ENCODE measurements at places on chromosomes 13 and 19.

GRCh38 chr13:113533161-113533840, 42.8 kb upstream of the DCUN1D2 start:
- DNase-seq = no peak

GRCh38 chr13:28229522-28230411, 91.4 kb downstream of the PAN3 start:
- no peak for DNase-seq

DNA sequence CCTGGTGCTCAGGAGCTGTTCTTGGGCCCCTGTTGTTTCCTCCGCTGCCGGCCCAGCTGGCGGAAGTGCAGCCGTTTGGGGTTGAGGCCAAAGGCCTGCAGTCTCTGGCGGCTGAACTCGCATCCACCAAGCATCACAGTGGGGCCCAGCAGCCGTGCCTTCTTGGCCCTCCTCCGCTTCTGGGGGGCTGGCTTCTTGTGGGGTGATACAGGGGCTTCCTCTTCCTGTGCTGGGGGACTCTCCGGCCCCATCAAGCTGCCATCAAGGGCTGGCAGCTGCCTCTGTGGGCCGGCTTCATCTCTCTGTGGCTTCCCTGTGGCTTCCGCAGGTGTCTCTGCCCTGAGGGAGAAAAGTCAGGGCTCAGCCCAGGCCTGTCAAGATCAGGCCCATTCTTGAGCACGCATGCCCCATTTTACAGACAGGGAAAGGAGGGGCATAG, 10.3 kb downstream of the ATG4D start:
- DNase-seq = peak; percentile 39

DNA sequence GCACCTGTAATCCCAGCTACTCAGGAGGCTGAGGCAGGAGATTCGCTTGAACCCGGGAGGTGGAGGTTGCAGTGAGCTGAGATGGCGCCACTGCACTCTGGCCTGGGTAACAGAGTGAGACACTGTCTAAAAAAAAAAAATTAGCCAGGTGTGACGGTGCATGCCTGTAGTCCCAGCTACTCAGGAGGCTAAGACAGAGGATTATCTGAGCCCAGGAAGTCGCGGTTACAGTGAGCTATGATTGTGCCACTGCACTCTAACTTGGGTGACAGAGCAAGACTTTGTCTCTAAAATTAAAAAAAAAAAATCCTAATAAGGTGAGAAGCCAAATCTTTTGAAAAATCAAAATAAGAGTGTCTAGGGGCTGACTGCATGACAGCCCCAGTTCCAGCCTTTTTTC, 9.7 kb upstream of the CEBPA start:
- no peak for DNase-seq

DNA sequence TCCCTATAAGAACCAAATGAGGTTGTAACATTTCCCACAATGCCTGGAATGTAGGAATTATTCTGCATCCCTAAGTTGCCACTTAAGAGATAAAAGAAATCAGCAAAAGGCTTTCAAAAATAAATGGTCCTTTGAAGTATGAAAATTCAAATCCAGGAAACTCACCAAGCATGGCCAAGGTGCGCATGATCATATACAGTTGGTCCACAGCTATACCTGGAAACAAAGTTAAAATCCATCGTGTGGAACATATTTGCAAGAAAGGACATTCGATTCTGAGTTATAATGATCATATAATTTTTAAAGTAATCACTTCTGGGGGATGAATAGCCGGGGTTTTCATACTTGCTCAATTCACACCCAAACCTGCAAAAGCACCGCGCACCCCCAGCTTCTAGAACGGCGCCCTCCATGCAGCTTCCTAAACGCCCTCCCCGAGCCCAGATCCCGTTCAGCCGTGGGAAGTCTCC, 525 bp downstream of the CARS2 start:
- no peak for DNase-seq

Data from stimulated activated CD4-positive, alpha-beta T cell treated with anti-CD3 and anti-CD28 coated beads, Interleukin-2, amount 100 ng/mL, for 24 hours (primary cell).